ENCODE measurements at places on chromosomes 3 and 15. TPM values are rescaled to one million over a fixed set of nuclear protein-coding genes. Genes with fewer than 3 reads are reported as not detected.

Gene RTP3
- 0.10 TPM for total RNA-seq

Gene UROC1
- not detected for total RNA-seq

Gene KNG1
- 0.21 TPM for total RNA-seq

Gene AHSG
- not detected for total RNA-seq

Gene CCDC13
- total RNA-seq: 0.94 TPM

Gene CD200R1L
- not detected for total RNA-seq

Gene SLC24A5
- under 0.01 TPM for total RNA-seq

Gene IQCH
- 0.42 TPM for total RNA-seq

Gene EHHADH
- under 0.01 TPM for total RNA-seq

Gene CCDC54
- not detected for total RNA-seq

Gene CSK
- 84.8 TPM for total RNA-seq

Gene ROPN1B
- total RNA-seq: 0.10 TPM

Gene MKRN3
- total RNA-seq: 1.6 TPM

Gene PRSS50
- not detected for total RNA-seq

Gene STRC
- total RNA-seq: 0.42 TPM

Gene RFC4
- 9.3 TPM for total RNA-seq

Gene SENP7
- total RNA-seq: 37.2 TPM

Gene MOBP
- 0.10 TPM for total RNA-seq

Gene TAGLN3
- not detected for total RNA-seq

Gene GOLGA8K
- total RNA-seq: 0.84 TPM

Gene KLHL40
- not detected for total RNA-seq

Gene ARPP21
- total RNA-seq: not detected

Gene DVL3
- 18.3 TPM for total RNA-seq

Gene CPNE4
- total RNA-seq: 0.10 TPM

Gene TLNRD1
- total RNA-seq: 21.3 TPM

Gene DPPA2
- not detected for total RNA-seq

Gene EIF4E3
- total RNA-seq: 21.1 TPM

Gene HDAC11
- 2.3 TPM for total RNA-seq

Gene GCNT3
- not detected for total RNA-seq

Gene NOX5
- total RNA-seq: not detected

Gene MYL3
- total RNA-seq: not detected

Gene EHD4
- total RNA-seq: 35.3 TPM

Gene MYRIP
- not detected for total RNA-seq

Gene ATP10A
- total RNA-seq: 15.8 TPM

Gene AGTR1
- total RNA-seq: 0.10 TPM

Gene GNAT1
- total RNA-seq: not detected

Gene SKOR1
- 1.9 TPM for total RNA-seq

Gene C3orf49
- not detected for total RNA-seq

Gene GOLGA6L9
- 1.7 TPM for total RNA-seq

Gene GP5
- total RNA-seq: 3.8 TPM

Gene CHRM5
- not detected for total RNA-seq

Gene CCDC174
- total RNA-seq: 37.3 TPM

Gene PIK3R4
- 14.4 TPM for total RNA-seq

Gene KCTD6
- total RNA-seq: 10.6 TPM

Gene SUCLG2
- 63.8 TPM for total RNA-seq

Gene SST
- total RNA-seq: not detected

Gene CELF6
- 0.84 TPM for total RNA-seq

Gene AGBL1
- under 0.01 TPM for total RNA-seq

Gene RAB6B
- total RNA-seq: 0.52 TPM

Gene SEMA3G
- total RNA-seq: 0.31 TPM

Gene MNS1
- not detected for total RNA-seq

Gene ELL3
- total RNA-seq: 1.7 TPM

Gene PPARG
- 1.9 TPM for total RNA-seq

Gene ZNF280D
- 29.9 TPM for total RNA-seq

Gene TMEM41A
- 16.8 TPM for total RNA-seq

Gene MON1A
- total RNA-seq: 0.73 TPM

Gene MINAR1
- 0.42 TPM for total RNA-seq

Gene ITGB5
- 10.4 TPM for total RNA-seq
